ENCODE measurements at places on chromosomes 2 and 18.

DNA sequence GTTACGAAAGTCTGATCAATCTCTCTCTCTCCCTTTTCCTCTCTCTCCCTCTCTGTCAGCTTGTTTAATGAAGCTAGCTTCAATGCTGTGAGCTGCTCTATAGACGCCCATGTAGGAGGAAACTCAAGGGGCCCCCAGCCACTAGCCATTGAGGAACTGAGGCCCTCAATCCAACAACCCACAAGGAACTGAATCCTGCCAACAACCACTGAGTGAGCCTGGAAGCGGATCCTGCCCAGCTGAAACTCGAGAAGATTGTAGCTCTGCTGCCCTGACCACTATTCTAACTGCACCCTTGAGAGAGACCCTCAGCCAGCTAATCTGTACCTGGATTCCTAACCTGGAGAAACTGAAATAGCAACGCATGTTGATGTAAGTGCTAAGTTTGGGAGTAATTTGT lies 129.2 kb downstream of the BCL11A start:
- DNase-seq: no peak

GRCh38 chr2:45026924-45027450 lies 17.7 kb upstream of the SIX2 start:
- no peak for DNase-seq

GRCh38 chr2:241929551-241930490 lies 60.3 kb downstream of the RTP5 start:
- DNase-seq: no peak

- no peak for DNase-seq
Observed at GRCh38 chr2:181751266-181752030, 71.1 kb upstream of the NEUROD1 start.

GRCh38 chr2:19883971-19884720 lies 17.6 kb downstream of the TTC32 start:
- DNase-seq: no peak

GRCh38 chr18:46171331-46171730 lies 67.1 kb downstream of the HAUS1 start:
- no peak for DNase-seq

DNA sequence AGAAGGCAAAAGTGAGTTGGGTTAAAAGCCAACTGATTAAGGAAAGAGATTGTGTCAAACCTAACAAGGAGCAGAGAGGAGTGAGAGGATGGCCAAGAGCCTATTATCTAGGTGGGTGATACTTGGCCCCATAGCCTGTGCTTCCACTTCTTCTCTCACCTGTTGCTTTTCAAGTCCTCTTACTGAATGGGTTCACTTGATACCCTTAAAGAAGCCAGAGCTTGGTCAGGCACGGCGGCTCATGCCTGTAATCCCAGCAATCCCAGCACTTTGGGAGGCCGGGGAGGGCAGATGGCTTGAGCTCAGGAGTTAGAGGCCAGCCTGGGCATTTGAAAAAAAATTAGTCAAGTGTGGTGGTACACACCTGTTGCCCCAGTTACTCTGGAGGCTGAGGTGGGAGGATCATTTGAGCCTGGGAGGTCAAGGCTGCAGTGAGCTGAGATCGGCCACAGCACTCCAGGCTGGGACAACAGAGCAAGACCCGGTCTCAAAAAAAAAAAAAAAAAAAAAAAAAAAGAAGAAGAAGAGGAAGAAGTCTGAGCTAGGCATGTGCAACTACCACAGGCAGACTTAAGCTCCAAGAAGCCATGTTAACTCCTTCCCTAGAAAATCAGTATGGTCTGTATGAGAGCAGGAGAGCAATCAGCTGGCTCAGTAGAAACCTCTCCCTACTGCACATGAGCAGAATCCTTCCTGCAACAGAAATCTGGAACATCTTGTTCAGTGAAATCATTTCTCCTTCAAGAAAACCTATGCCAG lies 28.4 kb upstream of the ME2 start:
- no peak for DNase-seq

- DNase-seq: peak; percentile 81
Observed at GRCh38 chr2:191676790-191677645, 918 bp upstream of the NABP1 start.

DNA sequence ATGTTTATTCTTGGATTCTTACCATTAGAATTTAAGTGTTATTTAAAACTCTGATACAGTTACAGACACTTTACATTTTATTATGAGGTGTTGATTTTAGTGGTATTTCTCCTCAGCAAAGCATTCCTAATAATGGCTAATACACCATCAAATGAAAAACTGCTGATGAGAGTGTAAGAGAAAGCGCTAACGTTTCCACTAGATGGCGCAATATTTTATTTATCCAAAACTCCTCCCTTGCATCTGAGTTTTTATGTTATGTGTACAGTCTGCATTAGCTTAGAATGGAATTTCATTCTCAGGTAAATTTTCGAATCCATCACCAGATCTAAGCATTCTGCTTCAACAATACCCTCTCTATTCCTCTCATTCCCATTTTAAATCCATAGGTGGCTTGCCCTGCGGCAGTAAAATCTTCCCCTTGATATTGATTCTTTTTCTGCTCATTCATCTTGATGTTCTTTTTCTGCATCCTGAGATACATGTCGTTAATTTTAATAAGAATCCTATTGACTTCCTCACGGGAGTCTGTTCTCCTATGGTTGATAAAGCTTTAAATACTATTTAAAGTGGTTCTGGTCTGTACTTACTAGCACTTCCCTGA lies 53.9 kb downstream of the PRKRA start:
- DNase-seq: no peak

DNA sequence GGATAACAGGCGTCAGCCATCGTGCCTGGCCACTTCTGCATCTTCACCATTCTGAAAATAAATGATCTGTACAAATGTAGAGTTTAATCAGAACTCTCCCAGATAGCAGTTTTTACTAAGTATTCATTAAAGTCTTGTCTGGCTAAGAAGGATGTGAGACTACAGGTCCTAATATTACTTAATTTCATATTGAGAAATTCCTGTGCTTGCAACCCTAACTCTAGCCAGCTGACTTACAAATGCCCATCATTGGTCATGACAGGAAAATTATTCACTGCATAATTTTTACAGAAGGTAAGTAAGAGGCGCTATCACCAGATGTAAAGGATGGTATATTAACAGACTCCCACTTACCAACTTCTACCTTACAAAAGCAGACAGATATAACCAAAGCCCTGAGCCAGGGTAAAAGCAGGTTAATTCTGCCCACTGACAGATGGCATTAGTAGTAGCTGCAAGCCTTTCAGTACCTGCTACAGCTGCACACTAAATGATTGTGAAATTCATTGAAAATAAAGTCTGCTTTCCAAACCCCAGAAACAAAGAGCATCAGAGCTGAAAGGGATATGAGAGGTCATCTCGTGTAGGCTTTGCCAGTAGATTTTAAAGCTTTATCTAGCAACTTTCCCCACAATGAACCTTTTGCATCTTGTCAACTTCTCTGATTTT lies 271.3 kb upstream of the STON1 start:
- no peak for DNase-seq

- DNase-seq: peak; percentile 72
Observed at GRCh38 chr2:212181646-212182045, 357.0 kb downstream of the ERBB4 start.

- no peak for DNase-seq
Observed at GRCh38 chr2:172462849-172463381, 35.5 kb downstream of the ITGA6 start.

- no peak for DNase-seq
Observed at GRCh38 chr2:211845338-211846035, 693.1 kb downstream of the ERBB4 start.

DNA sequence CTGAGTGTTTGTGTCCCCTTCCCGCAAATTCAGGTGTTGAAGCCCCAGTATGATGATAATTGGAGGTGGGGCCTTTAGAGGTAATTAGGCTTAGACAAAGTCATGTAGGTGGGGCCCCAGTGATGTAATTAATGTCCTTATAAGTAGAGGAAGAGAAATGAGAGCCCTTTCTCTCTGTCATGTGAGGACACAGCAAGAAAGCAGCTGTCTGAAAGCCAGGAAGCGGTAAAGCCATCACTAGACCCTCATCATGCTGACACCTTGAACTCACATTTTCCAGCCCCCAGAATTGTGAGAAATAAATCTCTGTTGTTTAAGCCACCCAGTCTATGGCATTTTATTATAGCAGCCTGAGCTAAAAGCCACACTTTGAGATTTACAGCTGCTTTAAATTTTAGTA lies 1580.0 kb downstream of the LRP1B start:
- DNase-seq: no peak

DNA sequence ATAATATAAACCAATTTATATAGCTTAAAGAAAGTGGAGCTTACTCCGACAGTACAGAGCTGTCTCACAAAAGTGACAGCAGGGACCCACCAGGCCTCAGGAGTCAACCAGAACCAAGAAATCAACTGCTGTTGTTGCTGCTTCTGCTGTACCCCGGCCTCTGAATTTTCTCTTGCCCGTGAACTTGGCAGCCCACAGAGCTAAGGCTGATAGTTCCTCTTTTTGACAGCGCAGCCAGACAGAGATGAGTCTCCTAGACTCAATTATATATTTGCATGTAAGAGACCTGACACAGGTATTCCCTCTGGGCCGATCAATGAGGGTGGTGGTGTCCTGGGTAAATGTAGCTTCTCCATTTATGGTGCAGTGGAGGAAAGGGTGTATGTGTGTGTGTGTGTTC lies 109.4 kb downstream of the KCTD1 start:
- DNase-seq: no peak

DNA sequence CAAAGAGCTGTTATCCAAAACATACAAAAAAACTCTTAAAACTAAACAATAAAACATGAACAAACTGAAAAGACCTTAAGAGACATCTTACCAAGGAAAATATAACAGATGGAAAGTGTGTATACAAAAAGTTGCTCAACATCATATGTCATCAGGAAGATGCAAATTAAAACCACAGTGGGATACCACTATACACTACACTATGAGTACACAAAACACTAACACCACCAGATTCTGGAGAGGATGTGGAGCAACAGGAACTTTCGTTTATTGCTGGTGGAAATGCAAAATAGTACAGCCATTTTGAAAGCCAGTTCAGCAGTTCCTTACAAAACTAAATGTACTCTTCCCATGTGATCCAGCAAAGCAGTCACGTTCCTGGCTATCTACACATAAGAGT lies 221.4 kb downstream of the CMPK2 start:
- DNase-seq: no peak

DNA sequence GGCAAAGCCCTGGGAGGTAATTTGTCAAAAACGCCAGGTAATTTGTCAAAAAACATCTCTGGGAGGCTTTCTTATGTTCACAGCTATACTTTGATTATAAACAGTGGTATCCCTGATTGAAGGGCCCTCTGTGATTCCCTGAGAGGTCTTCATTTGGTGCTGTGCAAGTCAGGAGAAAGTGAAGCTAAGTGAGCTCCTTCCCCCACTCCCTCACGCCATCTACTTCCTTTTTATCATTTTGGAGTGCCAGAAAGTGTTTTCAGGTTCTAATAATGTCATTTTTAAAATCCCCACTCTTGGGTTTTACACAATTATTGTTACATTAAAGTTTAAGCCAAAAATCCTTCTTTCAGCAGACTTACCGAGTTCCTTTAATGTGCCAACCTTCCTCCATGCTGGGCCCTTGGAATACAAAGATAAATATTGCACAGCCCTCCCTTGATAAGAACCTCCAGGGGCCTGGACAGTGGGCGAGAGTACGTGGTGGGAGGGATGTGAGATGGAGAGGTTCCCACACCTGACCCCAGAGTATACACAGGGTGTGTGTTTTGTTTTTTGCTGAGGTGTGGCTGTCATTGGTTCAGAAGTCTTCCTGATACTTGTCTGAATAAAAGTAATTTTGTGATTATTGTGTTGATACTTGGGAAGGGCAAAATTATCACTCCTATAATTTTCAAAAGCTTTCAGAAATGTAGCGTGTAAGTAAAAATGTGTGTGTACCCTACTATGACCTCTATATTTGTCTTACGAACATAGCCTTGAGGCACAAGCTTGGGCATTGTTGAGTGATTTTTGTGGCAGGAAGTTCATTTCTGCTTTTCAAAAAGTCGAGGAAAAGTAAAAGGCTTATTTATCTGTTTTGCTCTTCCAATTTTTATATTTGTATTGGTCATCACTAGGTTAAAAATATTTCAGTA lies 8.2 kb downstream of the MAPRE2 start:
- no peak for DNase-seq

DNA sequence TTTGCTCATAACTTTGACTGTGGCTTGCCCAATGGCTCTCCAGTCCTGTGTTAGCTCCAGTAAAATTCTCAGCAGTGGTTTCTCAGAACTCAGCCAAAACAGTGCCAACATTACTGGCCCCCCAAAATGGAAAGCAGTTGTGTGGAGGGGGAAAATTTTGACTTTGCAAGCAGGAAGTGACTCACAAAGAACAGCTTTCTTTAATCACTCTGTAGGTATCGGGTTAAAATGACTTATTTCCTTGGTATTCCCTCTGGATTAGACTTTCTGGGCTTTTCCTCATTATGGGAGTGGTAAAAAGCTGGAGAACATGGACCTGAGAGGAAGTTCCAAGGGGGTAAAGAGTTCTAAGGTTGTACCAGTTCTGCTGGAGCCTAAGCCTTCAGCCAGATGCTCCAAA lies 175.7 kb upstream of the RND3 start:
- no peak for DNase-seq

DNA sequence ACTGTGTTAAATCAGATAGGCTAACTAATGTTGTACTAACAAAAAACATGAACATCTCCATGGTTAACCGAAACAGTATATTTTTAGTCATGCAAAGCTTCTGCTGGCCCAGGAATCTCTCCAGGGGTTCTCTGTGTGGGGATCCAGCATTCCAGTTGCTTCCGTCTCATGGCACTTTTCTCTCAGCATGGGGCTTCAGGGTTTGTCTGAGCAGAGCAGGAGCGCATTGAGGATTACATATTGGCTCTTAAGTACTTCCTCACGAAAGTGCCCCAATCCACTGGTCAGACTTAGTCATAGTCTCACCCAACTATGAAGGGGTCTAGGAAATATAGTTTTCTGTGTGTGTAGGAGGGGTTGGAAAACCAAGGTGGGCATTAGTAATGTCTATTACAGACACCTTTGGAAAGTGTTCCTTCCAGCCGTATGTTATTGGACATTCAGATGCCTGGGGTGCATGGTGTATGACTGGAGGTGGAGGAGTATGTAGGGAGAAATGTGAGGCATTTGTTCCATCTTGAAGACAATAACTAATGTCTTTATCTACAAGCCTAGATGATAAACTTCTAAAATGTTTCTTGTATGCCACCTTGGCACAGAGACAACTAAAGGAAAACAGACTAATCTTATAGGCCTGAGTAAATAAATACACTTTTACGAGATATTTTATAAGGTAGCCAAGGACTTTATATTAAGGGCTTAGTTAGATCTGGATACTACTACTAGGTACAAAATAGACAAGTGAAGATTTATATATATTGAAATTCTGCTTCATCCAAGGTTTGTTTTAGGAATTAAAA lies 123.8 kb upstream of the ZEB2 start:
- DNase-seq: no peak

- DNase-seq: no peak
Observed at GRCh38 chr2:64809216-64809615, 155.5 kb upstream of the SERTAD2 start.

GRCh38 chr2:175926272-175926671 lies 75.8 kb downstream of the LNPK start:
- no peak for DNase-seq

All from retinal pigment epithelial cell (primary cell).